ENCODE measurements at places on chromosomes 4 and X. TPM values are rescaled to one million over a fixed set of nuclear protein-coding genes. Genes with fewer than 3 reads are reported as not detected.

The CSAG3 gene
- total RNA-seq = not detected

The POU3F4 gene
- total RNA-seq = not detected

The BTC gene
- 0.13 TPM for total RNA-seq

The C4orf51 gene
- total RNA-seq = not detected

The TNIP3 gene
- total RNA-seq = 0.80 TPM

Data from thoracic aorta endothelial cell (primary cell).